Osteoblast (primary cell): ENCODE measurements at places on chromosomes 3 and 15. TPM values are rescaled to one million over a fixed set of nuclear protein-coding genes. Genes with fewer than 3 reads are reported as not detected.

The CYP8B1 gene
- total RNA-seq = not detected in 2 replicates

GRCh38 chr15:63366451-63366850, 15.2 kb downstream of the CA12 start:
- peak; percentile 86 for DNase-seq

GRCh38 chr3:10695595-10696285, 120.3 kb upstream of the SLC6A11 start:
- DNase-seq = no peak

DNA sequence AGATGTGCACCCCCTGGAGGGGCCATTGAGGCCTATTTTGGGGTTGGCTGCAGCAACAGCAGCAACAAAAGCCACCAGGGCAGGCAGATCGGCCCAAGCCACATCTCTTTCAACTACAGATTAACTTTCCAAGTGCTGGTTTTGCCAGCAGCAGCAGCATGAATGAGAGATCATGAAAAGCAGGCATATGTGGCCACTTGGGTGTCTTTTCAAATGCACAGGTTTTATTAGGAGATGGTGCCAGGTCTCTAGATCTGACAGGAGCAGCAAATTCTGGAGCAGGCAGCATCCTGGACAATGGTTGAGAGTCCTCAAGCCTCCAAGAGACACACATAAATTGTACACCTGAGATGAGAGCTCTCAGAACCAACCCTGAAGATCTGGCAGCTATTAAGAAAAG, 31.7 kb upstream of the CCDC66 start:
- DNase-seq = no peak

DNA sequence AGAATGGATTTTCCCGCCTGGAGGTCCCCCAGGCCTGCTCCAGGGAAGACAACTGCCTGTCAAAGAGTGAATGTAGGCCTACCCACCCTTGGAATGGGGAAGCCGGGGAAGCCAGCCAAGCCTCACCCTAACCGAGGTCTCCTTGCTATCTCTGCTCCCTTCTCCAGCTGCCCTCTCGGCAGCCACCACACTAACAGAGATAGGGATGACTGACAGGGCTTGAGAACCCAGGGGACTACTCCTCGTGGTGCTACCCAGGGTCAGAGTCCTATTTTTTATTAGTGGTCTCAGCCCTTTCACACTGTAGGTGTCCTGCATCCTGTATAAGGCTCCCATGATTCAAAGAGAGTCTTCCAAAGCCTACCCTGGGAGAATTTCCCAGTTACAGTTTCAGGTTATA, 160.6 kb upstream of the CHRM5 start:
- no peak for DNase-seq

GRCh38 chr15:77866186-77866585, 211.3 kb downstream of the TBC1D2B start:
- no peak for DNase-seq

DNA sequence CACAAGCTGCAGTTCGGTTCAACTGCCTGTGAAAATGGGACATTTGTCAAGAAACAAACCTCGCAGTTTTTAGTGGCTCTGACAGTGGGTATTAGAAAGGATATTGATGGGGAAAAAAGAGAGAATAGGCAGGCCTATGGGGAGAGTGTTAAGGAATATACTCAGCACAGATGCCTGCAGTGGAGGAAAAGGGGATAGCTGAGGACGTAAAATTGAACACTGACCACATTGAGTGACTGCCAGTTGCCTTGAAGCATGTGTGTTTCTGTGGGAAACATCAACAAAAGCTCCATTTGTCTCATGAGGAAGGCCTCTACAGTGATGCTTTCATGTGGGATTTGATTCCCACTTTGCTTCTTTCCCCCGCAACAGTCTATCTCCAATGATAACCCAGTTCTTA, 1042.1 kb downstream of the TUSC7 start:
- no peak for DNase-seq

DNA sequence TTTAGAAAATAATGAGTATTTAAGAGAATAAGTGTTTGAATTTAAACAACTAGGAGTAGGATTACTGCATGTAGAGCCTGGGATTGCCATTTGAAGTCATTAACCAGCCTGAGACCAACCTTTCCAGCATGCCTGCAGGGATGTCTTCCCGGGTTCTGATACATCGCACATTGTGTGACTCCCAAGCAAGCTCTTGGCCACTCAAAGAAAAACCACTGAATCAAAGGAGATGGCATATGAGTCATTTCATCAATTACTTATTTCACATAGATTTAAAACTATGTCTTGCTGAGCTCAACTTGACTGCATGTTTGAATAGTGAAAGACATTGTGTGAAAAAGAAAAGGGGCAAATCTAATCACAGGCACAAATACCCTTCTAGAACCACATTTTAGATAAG, 15.0 kb upstream of the THBS1 start:
- DNase-seq = no peak

- DNase-seq = no peak
Observed at GRCh38 chr15:80484333-80484864, 80.2 kb downstream of the ARNT2 start.

DNA sequence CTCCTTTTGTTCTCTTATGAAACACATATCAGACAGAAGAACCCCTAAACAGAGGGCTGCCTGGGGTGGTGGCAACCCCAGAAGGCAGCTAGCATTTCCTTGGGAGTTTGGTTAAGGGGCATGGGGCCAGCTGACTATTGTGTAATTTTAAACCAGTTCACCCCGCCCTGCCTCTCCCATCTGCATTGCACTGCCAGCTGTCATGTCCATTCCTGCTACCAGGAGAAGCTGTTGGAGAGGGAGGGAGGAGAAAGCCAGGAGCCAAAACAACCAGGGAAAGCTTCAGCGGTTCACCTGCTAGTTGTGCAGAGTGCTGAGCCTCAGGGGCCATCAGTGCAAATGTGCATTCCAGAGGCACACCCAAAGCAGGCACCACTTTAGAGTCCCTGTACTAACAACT, 47.6 kb upstream of the ATP1B3 start:
- no peak for DNase-seq

DNA sequence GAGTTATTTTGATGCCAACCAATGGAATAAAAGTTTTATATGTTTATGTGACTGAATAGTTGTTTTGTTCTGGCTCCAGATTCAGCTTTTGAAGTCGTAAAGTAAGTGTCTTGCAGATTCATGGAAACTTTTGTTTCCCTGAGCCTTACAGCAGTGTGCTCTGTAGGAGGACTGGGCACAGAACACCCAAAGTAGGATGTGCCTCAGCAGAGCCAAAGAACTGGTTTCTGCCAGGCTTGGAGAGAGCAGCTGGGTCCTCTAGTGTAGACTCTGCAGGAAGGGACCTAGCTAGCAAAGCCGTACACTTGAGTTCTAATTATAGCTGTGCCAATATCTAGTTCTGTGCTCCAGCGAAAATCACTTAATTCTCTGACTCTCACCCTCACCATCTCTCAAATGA, 261.2 kb upstream of the DNAJC19 start:
- no peak for DNase-seq
